Thoracic aorta (tissue), 2 donors: ENCODE measurements at places on chromosomes 12 and 14.

DNA sequence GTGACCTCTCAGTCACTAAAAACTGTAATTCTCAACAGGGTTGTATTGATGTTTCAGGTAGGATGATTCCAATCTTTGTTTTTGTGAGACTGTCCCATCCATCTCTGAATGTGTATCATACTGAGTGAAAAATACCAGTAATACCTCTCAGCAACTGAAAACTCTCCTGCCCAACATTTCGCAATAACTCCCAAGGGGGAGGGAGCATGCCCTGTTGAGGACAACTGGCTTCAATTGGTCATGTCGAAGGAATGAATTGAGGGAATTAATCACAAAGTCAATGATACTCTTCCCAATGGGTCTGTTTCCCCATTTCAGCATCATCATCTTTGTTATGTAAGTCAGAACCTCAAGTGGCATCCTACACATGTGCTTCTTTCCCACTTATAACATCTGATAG is 102.4 kb upstream of the E2F7 start:
- no peak for DNase-seq

GRCh38 chr12:6328945-6329702 is 12.8 kb downstream of the TNFRSF1A start:
- DNase-seq = no peak

- no peak for DNase-seq
Observed at GRCh38 chr14:44979740-44980356, 17.9 kb downstream of the TOGARAM1 start.

GRCh38 chr14:100019156-100019744 is 46.0 kb upstream of the EVL start:
- DNase-seq = no peak

DNA sequence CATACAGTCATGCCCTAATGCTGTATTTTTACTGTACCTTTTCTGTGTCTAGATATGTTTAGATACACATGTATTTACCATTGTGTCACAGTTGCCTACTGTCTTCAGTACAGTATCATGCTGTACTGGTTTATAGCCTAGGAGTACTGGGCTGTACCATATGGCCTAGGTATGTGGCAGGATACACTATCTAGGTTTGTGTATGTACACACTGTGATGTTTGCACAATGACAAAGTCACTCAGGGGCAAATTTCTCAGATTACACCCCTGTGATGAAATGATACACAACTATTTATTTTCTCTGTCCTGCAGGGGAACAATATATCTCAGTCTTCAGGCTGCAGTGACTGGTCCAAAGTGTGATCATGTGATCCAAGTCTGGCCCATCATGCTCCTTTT is 1076.1 kb downstream of the VRK1 start:
- DNase-seq = no peak

DNA sequence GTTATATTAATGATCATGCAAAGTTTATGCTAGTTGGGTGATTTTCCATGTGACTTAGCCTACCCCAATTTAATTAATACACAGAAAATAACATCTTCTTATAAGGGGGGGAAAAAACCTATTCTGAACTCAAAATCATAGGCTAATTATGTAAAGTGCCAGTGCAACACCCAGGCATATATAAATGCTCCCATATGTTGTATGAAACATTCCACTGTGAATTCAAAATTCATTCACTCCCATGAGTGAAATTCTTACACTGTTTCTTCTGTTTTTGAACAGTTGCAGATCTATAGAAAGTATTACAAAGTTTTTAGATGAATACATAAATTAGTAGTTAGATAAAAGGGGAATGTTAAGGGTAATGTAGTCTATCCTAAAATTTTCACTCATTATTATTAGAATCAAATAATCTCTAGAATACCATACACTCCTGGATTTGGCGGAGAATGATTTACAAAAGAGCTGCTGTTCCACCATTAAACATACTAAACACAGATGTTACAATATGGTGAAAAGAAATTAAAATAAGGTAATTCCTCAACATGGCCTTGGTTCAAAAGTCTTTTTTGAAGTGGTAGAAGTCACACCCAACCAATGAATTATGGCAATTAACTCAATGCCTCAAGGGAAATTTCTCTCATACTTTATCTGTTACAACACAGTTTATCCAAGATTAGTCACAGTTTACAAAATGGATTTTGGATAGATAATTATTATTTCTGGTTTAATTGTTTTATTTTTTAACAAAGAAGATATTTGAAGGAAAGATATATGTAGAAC is 454.1 kb upstream of the FLRT2 start:
- no peak for DNase-seq

- no peak for DNase-seq
Observed at GRCh38 chr14:104130974-104131651, 7.3 kb upstream of the KIF26A start.

GRCh38 chr12:72264548-72265175 is 7.5 kb upstream of the TRHDE start:
- DNase-seq = no peak

GRCh38 chr14:101230851-101231550 is 327.5 kb upstream of the RTL1 start:
- no peak for DNase-seq

DNA sequence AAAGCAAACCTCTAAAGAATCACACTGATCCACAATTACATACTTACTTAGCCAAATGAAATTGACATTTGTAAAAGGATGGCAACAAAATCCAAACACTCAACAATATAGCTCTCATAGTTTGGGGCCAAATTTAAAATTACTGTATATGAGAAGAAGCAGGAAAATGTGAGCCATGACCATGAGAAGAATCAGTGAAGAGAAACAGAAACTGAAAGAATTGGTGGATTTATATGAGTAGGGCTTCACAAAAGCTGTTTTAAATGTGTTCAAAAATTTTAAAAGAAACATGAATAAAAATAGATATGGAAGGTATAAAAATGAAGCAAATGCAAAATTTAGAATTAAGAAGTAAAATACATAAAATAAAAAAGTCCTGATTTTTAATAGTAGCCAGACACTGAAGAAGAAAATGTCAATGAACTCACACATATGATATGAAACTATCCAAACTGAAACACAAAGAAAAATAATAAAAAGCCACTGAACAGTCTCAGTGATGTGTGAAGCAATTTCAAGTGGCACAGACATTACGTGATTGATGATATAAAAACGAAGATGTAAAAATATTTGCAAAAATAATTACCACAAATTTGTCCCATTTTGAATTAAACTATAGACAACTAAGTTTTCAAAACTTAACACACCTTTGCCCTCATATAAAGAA is 87.9 kb upstream of the MDGA2 start:
- DNase-seq = no peak
